ENCODE measurements at places on chromosomes 7 and 10.
A peak's percentile ranks its signal among the peaks of the same experiment; 100 is the strongest.

DNA sequence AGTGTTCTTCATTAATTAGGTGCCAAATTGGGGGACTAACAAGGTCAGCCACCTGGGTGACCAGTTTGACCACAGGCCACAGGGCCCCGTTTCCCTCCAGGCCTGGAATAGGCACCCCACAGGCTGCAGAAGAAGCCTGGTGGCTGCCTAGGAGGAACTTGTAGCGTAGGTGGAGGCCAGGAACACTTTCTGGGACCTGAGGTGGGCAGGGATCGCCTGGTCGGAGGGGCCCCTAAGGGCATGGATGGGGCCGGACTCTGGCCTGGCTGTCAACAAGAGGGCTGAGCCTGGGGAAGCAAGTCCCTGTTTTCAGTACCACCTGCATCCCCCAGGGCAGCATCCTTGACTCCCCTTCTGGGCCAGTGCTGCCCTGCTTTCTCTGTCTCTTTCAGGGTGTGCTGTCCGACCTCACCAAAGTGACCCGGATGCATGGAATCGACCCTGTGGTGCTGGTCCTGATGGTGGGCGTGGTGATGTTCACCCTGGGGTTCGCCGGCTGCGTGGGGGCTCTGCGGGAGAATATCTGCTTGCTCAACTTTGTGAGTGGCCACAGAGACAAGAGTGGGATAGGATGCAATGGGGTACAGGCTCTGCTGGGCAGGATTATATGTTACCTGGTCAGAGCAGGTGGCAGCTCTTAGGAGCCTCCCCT is 30.7 kb upstream of the SH2D4B start:
- DNase-seq = no peak

- no peak for DNase-seq
Measured at GRCh38 chr10:60192946-60193345, 196.7 kb downstream of the ANK3 start.

GRCh38 chr7:104529567-104529966 is 201.2 kb downstream of the LHFPL3 start:
- DNase-seq = no peak

DNA sequence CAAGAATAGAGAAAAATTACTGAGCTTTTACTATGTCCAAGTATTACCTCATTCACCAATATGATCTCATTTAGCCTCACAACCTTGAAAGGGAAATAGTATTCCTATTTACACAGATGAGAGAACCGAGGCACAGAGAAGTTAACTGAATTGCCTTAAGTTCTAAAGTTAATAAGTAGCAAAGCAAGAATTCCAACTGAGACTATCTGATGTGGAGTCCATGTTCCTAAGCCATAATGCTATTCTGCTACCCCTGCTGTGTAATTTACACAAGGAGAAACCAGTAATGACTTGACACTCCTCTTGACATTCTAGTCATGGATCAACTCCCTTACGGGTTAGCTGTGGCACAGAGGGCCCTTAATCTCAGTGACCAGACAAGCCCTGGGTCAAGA is 60.7 kb downstream of the ABCB4 start:
- no peak for DNase-seq

DNA sequence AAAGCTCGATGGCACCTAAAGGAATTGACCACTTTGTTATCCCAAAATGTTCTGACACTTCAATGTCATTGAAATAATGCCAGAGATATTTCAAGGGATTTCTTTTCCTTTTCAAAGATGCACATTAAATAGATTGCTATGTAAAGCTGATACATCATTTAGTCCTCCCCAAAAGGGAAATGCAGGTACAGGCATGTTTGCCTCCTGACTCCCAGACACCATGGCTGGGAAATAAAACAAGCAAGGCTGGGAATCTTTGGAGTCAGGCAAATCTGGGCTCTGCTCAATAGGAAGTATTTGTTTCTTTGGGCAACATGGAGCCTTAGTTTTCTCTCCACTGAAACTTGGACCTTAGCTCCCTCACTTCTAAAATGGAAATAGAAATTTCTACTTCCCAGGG is 230.8 kb upstream of the LRRTM3 start:
- no peak for DNase-seq

DNA sequence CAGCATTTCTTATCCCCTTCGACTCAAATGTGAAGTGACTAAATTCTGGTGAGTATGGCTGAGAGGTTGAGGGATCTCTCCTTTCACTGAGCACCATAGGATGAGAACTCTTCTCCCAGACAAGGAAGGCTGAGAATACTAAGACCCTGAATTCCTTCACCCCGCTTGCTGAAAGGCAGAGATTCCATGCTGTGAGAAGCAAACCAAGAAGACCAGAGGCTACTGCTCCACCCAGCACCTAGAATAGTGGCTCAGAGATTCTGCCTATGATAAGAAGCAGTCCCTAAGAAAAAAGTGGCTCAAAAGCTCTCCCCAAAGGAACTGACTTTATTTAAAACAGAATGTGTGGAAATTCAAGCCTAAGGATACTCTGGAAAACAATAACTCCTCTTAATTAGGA is 26.7 kb upstream of the WNT2 start:
- no peak for DNase-seq

GRCh38 chr10:72407927-72408600 is 53.3 kb upstream of the DNAJB12 start:
- DNase-seq = no peak

- DNase-seq = no peak
Measured at GRCh38 chr7:10128748-10129147, 844.9 kb upstream of the PHF14 start.

DNA sequence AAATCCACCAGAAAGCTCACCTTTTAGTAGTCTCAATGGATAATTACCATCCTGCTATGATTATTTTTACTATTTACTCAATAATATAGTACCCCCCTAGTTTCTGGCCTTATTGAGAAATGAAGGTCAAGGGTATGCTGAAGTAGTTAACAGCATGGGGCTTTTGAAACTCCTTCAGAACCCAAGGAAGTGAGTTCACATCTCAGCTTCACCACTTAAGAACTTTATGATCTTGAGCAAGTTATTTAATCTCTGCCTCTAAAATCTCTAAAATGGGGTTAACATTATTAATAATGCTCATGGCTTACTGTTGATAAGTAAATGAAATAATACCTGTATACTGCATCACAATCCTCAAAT is 5.8 kb downstream of the MTPN start:
- DNase-seq = no peak

- DNase-seq = no peak
Measured at GRCh38 chr10:110647136-110647430, 2.9 kb downstream of the RBM20 start.

DNA sequence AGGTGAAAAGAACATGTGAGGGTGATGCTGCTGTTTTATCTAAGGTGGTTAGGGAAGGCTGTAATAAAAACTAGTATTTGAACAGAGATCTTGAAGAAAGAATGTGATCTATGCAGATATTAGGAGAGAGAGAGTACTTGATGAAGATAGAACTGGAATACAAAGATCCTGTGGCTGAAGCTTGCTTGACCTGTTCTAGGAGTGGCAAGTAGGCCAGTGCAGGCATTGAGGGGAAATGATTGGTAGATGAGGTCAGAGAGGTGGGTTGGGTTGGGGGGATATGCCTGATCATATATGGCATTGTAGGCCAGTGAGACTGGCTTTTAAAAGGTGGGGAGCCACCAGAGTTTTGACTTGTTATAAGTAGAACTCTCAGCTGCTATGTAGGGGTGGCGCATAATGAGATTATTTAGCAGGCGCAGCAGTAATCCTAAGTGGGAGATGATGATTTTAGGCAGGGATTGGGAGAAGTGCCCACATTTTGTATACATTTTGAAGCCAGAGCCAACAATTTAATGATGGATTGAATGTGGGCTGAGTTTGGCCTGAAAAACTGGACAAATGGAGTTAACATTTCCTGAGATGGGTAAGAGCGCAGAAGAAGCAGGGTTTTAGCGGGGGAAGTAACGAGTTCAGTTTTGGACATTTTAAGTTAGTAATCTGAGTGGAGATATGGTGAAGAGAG is 8.2 kb downstream of the CCSER2 start:
- DNase-seq = no peak

DNA sequence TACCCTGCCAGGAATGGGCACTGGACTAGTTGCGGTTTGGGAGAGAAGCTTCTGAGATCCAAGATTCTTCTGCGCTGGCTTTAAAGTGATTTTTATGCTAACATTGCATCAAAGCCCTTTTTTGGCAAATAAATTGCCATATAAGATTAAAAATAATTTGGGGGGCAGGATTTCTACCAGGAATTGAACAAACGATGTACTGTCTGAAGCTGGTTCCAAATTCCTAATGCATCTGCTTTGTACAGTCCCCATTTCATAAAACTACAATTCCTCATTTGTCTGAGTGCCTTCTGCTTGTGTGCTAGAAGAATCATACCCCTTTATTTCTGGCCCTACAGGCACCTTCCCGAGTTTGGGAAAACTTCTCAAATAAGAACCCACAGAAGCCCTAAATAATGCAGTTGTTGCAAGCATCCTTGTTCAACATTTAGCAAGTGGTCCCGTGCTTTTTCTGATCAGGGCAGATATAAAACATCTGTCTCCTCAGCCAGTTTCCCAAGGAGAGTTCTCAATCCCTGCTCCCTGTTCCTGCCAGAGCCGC is 349.7 kb downstream of the PTEN start:
- no peak for DNase-seq

DNA sequence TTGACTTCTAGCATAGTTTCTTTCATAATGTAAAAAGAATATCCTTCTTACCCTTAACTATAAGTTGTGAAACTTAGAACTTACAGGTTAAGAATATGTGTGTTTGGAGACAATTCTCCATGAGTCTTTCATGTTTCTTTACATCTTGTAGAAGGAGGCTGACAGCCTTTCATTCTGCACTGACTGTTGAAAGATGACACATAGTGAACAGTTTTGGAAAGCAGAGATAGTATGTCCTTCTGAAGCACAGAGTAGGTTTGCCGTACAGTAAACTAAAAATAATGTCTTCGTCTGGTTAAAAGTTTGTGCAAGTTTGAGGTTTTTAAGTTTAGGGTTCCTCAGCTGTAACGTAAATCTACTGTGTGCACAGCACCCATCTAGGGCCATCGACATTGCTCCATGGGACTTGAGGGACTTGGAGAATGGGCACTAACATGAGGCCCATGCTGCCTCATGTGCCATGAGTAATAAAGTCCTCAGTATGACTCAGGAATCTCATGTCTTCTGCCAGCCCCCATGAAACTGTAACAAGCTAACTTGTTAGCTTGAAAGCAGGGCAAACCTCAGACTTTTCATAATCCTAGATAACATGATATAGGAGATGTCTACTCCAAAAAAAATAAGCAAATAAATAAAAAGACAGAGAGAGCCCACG is 24.5 kb upstream of the ELAPOR2 start:
- DNase-seq = no peak

DNA sequence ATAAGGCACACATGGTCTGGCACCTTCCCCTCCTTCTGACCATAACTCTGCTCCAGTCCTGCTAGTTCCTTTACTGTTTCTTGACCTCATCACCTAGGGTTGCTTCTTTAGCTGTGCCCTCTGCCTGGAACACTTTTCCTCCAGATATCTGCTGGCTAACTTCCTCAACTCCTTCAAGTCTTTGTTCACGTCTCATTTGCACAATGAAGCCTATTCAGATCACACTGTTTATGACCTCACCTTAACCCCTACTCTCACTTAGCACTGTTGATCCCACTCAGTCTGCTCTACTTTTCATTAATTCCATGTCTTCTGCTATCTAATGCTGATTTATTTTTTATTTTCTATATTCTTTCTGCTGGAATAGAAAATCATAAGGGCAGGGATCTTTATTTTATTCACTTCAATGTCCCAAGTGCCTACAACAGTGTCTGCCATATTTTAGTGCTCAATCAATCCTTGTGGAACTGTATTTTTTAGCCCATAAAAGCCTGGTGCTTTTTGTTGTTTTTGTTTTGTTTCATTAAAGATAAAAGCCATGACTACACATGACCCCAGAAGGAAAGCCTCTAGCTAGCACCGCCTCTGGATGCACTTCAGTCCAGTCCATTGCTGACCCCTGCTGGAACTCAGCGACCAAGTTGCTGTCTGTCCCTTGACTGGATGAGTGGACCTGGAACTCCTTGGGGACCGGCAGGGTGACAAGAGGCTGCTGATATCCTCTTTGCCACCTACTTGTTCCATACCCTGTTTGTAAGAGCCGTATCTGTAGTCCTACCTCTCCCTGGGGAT is 12.3 kb downstream of the KLF14 start:
- DNase-seq = peak; percentile 67

DNA sequence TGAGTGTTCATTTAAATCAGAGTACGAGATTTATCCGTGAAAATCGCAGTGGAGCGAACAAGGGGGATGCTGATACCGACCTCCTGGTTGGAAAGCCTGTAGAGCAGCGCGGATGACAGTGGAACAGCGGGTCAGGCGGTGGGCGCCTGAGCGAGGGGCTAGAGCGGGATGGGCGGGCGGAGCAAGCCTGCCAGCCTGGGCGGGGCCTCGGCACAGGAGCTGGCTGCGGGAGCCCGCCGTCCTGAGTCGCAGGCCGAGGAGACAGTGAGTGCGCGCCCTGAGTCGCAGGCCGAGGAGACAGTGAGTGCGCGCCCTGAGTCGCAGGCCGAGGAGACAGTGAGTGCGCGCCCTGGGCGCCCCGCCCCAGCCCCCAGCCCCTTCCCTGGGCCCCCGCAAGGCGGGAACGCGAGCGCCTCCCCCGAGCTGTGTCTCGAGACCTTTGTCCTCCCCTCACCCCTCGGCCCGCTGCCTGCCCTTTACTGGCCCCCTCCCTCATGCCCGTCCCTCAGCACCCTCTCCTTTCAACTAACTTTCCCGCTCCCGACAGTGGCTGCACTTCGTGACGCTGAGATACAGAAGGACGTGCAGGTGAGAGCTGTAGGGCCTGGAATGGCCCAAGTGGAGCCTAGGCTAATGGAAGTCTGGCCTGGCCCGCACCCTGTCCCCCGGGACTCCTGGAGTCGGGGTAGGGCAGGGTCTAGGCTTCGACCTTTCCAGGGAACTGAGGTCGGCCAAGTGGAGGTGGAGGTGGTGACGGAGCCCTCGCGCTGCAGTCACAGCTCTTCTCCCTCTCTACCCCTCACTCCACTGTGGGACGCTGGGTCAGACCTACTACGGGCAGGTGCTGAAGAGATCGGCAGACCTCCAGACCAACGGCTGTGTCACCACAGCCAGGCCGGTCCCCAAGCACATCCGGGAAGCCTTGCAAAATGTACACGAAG is at the start of gene AS3MT:
Gene AS3MT (plus strand): TSS at position 213 of the 941 bp plus-strand sequence. CDS start 123 bp downstream, at position 336.
- peak; percentile 61 for DNase-seq

GRCh38 chr7:19079066-19079465 is 38.4 kb downstream of the TWIST1 start:
- DNase-seq = no peak

- DNase-seq = no peak
Measured at GRCh38 chr10:80344912-80345311, 11.6 kb downstream of the DYDC1 start.

- DNase-seq = no peak
Measured at GRCh38 chr7:121266307-121266894, 62.4 kb upstream of the WNT16 start.

DNA sequence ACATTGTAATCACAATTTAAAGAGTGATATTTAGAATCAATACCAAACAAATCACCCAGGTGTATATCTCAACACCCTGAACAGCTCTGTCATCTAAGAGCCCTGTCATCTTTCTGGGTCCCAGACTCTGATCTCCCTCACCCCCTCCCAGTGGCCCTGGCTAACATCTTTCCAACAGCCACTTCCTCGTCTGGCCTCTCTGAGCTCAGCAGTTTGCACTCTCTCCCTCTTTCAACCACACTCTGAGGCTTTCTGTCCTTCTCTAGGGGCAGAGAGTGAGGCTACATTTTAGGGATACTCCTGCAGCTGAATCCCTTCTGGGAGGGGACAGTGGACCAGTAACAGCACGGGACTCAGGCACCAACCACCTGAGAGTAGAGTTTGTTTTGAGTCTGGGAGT is 17.1 kb upstream of the PRRT4 start:
- no peak for DNase-seq
